Activated CD8-positive, alpha-beta memory T cell treated with anti-CD3 and anti-CD28 coated beads for 24 hours (primary cell): ENCODE measurements at places on chromosomes 6 and 20.
A peak's percentile ranks its signal among the peaks of the same experiment; 100 is the strongest.

DNA sequence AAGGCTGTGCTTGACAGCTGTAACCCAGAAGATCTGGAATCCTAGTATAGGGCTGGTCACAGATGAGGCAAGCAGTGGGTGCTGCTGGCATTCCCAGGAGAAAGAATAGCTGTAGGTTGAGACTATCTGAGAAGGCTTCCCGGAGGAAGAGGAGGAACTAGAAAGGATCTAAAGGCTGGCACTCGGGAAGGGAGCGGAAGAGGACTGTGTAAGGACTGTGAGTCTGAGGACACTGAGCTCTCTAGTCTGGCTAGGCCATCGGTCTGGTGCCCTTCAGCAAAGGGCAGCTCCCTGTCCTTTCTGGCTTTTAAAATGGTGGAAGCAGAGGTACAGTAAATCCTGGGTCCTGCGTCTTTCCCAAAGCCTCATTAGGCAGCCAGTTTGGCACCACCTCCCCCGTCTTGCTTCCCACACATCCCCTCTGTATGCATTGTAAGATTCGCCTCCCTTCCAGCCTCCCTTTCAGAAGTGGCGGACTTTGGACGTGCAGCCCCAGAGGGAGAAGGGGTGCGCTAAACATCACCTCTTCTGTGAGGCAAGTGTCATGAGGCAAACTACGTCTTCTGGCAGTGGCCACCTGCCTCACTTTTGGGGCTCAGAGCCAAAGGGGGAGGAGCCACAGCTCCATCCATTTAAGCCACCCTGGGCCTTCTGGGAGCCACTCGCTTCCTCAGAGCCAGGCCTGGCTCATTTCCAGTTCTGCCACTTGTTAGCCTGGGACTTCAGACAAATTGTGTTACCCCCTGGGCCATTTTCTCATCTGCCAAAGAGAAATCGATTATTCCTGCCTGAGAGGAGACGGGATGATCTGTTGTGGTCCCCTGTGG lies 8.6 kb downstream of the SNPH start:
- no peak for DNase-seq

DNA sequence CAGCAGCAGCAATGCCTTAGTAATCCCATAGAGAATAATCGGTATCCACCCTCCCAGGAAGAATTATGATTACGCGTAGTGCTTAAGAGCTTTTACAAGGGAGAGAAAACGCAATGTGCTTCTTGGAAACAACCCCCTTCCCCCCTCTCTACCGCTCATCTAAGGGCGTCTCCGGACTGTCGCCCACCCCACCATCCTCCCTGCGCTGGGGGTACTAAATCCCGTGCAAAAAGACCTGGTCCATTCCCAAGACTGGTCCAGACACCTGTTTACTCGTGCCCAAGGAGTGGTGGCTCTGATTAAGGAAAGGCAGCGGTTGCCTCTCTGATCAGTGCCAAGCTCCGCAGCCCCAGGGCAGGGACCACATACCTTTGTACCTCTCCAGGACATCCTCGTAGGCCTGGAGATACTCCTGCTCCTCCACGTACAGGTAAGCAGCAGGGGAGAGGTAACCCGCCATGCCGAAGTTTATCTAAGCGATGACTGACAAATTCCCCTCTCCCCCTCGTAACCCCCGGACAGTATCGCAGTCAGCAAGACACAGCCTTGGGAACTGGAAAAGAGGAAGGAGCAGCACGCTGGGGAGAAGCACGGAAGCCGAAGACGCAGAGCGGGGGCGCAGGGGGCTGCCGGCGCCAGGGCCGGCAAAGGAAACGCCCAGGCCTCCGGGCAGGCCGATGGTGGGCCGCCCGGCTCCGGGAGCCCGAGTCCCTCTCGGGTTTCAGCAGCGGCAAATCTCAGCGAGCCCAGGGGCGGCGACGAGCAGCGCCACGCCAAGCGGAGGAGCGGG lies 112.0 kb upstream of the BEND6 start:
- DNase-seq: peak; percentile 58

DNA sequence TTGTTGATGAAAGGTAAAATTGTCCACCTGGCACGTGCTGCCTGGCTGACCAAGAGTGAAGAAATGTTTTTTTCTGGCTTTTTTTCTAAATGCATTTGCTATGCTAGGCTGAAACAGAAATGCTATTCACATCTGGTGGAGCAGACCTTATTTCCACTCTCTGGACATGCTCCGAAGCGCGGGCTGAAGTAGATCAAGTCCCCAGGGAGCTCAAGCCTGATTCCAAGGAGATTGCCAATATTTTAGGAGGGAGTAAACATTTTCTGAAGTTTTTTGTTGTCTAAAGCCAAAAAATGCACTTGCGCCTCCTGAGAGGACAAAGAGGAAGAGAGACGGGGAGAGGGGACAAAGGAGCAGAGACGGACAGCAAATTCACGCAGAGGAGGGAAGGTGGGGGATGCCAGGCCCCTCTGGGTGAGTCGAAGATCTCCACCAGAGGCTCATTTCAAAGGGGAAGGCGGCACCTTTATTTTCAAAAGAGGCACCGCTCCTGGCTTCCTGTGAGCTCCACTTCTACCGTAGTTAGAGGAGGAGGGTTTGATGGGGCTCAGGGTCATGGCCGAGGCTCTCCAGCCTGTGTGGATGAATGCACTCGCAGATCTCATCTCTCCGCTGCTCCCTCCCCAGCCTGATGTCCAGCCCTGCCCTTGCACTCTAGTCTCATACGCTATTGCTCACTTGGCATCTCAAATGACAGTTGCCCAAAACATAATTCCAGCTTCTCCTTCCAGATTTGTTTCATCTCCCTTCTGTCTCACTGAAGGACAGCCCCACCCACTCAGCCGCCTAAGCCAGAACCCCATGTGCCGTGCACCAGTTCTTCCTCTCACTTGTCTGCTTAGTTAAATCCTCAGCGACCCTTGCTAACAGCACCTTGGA lies 23.1 kb upstream of the SMOC2 start:
- DNase-seq: no peak

GRCh38 chr6:91142154-91142553 lies 555.3 kb upstream of the MAP3K7 start:
- DNase-seq: no peak

DNA sequence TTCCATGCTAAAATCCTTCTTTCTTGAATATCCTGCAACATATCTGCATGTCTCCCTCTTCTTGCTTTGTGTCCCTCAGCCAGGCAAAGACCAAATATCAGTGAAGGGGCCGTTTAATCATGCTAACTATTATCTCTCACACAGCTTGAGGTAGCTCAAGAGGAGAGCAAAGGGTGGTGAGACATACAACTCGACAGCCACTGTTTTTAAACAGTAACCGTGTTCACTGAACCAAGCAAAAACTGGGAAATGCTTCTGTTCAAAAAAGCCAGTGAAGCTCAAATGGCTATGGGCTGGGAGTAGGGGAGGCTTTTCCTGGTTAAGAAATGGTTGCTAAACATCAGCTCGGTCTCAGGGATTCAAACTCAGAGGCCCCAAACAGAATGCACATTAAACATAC lies 83.4 kb downstream of the MAP7 start:
- no peak for DNase-seq

DNA sequence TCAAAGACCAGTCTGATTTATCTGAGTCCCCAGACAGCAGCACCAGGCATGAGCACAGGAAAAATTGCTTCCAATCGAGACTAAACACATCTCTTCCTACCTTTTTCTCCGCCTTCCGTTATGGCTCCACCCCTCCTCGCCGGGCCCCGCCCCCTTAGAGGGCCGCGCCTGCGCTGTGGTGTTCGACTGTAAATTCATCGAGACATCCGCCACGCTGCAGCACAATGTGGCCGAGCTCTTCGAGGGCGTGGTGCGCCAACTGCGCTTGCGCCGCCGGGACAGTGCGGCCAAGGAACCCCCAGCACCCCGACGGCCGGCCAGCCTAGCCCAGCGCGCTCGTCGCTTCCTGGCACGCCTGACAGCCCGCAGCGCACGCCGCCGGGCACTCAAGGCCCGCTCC lies 8.9 kb downstream of the REM1 start:
- DNase-seq: no peak

- no peak for DNase-seq
Measured at GRCh38 chr6:121896771-121897170, 461.3 kb downstream of the GJA1 start.

- no peak for DNase-seq
Measured at GRCh38 chr6:12395898-12396297, 105.7 kb downstream of the EDN1 start.

DNA sequence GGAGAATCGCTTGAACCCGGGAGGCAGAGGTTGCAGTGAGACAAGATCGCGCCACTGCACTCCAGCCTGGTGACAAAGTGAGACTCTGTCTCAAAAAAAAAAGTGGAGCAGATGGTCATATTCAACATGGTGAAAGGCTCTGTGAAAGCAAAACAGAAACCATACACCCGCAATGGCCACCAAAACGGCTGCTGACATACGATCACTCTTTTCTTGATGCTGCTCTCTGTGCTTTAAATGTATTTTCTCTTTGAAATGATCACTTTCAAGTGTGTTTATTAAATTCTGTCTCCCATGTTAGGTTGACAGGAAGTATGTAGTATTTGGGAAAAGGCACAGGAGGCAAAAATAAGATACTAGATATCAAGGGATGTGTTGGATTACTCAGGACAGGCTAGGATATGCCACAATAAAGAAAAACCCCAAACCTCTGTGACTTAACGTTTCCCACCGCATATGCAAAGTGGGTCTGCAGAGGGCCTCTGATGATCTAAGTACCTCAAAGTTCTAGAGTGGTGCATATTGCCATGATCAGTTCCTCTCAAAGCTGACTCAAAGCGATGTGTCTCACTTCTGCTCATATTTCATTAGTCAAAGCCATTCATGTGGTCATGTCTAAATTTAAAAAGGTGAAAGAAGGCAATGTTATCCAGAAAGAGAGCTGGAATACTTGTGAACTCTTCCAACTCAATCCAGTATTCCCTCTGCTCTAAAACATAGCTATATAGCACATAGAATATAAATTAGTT lies 155.1 kb upstream of the SOX4 start:
- DNase-seq: no peak

DNA sequence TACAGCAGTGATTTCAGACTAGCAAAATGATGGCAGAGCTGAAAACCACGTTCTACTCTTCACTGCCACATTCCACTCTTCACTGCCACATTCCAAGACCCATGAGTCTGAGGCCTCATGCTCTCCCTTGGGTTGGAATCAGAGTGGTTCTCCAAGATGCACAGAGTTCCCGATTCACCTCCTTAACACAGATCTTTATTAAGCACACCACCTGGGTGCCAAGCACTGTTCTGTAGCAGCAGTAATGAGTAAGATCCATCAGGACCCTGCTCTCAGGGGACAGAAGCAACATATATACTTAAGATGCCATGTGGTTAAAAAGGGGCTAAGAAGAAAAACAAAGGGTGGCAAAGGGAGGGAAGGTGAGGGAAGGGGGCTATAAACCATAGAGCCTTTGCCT lies 26.9 kb downstream of the TSHZ2 start:
- DNase-seq: no peak

DNA sequence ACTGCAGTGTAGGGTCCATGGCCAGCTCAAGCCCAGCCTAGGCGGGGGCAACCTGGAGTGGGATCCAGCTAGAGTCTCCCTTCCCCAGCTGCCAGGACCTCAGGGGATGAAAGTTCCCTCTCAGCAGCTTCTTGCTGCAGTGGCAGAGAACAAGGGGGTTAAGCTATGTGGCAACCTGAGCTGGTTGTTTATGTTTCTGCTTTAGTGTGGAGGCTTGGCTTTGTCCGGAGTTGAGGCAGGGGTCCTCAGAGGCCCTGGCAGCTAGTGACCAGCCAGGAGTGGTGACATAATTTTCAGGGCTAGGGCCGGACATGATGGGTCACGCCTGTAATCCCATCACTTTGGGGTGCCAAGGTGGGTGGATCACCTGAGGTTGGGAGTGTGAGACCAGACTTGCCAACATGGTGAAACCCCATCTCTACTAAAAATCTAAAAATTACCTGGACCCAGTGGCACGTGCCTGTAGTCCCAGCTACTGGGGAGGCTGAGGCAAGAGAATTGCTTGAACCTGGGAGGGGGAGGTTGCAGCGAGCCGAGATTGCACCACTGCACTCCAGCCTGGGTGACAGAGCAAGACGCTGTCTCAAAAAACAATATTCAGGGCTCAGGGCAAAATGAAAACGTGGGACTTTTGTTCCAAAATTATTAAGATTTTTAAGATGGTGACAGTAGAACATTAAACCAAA lies 8.5 kb upstream of the PCIF1 start:
- no peak for DNase-seq

DNA sequence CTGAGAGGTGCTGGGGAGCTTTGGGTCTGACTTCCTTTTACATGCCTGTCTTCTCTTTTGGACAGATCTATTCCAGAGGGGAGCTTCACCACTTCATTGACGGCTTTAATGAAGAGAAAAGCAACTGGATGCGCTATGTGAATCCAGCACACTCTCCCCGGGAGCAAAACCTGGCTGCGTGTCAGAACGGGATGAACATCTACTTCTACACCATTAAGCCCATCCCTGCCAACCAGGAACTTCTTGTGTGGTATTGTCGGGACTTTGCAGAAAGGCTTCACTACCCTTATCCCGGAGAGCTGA lies 13.1 kb downstream of the PRDM1 start:
- no peak for DNase-seq

- no peak for DNase-seq
Measured at GRCh38 chr6:142850679-142851423, 94.1 kb downstream of the HIVEP2 start.

GRCh38 chr6:160798625-160799024 lies 96.6 kb downstream of the PLG start:
- no peak for DNase-seq
